ENCODE measurements at places on chromosomes 5 and 9.
A peak's percentile ranks its signal among the peaks of the same experiment; 100 is the strongest.

DNA sequence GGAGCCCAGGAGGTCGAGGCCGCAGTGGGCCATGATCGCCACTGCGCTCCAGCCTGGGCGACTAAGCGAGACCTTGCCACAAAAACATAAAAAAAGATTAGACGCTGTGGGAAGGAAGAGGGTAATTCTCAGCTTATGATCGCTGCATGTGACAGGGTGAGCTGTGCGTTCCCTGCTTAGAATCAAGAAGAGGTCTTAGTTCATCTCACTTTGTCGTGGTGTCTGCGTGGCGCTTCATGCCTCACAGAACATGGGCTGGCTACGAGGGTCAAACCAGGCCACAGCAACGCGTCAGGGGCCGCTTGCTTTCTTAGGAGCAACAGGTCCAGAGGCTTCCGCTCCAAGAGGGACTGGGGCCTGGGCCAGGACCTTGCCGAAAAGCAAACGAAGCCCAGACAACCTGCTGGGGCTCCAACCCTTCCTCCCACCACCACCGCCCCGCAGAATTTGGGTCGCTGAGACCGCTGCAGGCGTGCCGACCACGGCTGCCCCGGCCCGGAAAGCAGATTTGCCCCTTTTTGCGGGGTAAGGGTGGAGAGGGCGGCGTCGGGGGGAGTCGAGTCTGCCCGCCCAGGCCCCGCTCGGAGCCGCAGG lies 10.0 kb upstream of the GRIN1 start:
- DNase-seq, result no peak

DNA sequence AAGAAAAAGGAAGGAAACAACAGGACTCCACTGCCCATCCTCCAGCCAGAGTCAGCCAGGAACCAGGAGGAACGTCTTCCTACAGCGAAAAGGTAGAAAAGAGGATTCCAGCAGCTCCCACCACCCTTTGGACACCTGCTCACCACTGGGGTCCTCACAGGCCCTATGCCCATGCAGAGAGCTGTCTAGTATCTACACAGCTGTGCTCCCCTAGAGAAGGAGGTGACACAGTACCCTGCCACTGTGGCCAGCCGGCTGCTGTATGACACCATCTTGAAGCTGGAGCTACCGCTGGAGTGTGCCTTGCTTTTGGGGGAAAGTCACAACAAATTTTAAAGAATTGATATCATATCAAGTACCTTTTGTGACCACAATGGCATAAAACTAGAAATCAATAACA lies 92.6 kb downstream of the GTF3C4 start:
- DNase-seq, result no peak

DNA sequence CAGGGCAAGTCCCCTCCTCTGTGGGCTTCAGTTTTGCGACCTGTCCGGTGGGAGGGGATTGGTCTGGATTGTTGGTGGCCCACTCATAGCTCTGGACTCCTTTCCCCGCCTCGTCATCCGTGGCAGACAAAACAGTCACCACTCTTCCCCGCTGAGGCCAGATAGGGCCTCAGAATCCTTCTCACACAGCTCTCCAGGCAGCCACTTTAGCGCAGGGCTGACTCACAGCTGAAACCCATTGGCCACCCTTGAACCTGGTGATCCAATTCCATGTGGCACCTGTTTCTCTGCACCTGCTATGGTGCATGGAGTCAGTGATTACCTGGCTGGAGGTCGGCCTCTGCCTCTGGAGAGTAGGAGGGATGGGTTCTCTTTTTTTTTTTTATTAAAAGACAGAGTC lies 15.8 kb upstream of the CACFD1 start:
- DNase-seq, result no peak

DNA sequence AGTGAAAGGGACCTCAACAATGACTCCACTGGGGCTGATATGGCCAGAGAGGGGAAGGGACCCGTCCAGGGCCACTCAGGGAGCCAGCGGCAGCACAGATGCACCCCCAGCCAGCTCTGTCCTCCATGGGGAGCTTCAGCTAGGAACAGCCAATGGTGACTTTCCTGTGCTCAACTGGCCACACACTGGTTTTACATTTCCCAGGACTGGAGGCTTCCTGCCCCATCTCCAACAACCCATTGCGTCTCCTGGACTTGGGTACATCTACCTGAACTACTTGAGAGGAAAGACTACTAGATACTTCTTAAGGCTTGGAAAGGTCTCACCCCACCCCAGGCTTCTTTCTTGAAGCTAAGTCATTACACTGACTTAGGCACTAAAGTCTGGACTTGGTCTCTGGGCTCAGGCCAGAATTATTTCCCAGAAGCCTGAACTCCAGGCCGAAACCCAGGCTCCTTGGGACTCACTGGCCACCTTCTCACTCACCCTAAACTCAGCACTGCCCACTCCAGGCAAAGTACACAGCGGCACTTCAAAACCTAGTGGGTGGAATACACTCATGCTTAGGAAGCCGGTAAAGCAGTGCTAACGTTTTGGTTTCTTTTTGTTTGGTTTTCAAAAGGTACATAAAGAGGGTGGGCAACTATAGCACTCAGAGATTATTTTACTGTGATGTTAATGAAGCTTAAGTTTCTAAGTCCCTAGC lies 1.5 kb downstream of the IGFBPL1 start:
- no peak for DNase-seq

DNA sequence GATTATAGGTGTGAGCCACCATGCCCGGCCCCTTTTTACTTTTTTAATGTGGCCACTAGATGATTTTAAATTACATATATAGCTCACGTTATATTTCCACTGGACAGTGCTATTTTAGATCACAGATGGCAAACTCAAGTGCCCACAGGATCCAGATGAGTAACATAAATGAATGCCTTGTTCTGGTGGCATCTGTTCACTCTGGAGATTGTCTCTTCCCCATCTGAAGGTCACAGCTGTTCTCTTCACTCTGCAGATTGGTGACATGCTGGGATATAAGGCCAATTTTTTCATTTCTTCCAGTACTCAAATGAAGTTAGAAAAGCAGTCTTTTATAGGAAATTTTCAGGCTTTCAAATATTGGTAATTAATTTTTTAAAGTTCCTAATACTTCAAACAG lies 160.1 kb downstream of the DOCK8 start:
- DNase-seq, result no peak

DNA sequence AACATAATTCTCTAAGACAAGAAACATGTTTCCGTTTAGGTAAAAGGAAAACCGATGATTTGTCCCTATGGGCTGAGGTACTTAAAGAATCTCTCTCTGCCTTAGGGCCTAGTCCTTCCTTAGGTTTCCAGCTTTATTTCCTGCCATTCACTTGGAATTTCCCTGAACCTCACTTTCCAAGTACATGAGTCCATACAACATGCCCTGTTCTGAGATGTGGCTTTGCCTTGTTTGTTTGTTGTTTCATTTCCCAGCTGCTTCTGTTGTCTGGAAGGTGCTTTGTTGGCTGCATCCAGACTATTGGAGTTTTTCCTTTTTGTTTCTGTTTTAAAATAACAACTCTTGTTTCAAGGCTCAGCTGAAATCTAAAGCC lies 95.2 kb downstream of the ALDH1A1 start:
- DNase-seq, result no peak

GRCh38 chr9:107744873-107745272 lies 255.3 kb upstream of the KLF4 start:
- no peak for DNase-seq

DNA sequence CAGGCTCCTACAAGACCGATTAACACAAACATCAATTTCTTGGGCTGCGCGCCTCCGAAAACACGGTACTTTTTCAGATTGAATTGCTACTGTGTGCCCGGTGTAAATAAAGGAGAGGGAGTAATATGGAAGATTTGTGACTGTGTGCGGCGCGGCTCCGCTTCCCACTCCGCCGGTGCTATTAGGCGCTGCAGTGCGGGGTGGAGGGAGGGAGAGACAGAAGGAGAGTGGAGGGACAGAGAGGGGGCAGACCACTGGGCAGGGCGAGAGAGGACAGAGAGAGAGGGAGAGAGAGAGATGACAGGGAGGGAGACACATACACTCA lies 24.7 kb upstream of the RNU6ATAC start:
- DNase-seq, result no peak

- no peak for DNase-seq
Measured at GRCh38 chr5:18141222-18141621, 507.0 kb downstream of the TAF11L14 start.

DNA sequence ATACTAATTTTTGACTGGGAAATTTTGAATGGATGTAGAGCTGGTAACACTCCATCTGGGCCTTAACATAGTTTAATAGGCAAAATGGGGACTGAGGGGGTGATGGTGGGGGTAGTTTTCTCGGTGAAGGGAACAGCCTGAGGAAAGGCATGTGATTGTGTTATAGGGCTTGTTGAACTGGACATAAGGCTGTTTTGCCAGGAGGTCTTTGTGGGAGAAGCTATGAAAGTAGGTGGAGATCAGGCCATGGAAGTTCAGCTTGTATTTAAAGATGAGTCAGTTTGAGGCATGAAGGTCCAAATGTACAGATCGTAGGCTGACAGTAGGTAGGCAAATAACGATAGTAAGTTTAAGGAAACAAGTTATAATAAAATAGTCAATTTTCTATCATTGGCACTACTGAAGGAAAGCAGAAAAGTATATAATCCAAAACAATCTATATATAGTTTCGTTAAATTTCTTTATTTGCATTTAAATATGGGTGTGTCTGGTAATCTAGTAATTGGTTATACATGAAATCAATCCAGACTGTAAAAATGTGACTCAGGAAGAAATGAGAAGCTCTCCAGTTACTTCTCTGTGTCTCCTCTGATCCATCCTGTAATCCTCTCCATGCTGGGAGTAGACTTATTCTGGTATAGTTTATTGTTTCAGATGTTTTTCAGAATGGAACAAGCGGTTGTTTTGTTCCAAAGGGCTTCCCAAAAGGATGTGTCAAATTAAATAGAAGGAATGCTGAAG lies 2.8 kb downstream of the CSNK1G3 start:
- no peak for DNase-seq

GRCh38 chr9:4380406-4380805 lies 80.5 kb upstream of the GLIS3 start:
- DNase-seq, result no peak

- DNase-seq, result peak; percentile 92
Measured at GRCh38 chr5:175246242-175246888, 197.6 kb downstream of the DRD1 start.

GRCh38 chr5:151825445-151825844 lies 53.7 kb downstream of the G3BP1 start:
- DNase-seq, result peak; percentile 84

DNA sequence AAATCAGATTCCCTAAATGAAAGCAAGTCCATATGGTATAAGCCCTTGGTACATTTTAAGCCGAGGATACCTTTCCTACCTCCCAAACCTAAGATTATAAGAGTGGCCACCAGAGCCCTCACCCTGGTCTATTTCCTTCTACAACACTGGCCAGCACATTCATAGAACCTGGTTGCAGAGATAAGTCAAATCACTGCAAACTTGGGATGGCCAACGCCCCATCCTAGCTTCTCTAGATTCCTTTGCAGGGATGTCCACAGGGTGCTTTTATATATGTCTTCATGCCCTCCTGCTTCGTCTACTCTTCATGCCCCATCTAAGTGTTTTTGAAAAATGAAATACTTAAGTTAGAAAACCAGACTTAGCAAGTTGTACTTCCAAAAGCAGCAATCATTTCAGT lies 41.8 kb downstream of the SH3RF2 start:
- no peak for DNase-seq

DNA sequence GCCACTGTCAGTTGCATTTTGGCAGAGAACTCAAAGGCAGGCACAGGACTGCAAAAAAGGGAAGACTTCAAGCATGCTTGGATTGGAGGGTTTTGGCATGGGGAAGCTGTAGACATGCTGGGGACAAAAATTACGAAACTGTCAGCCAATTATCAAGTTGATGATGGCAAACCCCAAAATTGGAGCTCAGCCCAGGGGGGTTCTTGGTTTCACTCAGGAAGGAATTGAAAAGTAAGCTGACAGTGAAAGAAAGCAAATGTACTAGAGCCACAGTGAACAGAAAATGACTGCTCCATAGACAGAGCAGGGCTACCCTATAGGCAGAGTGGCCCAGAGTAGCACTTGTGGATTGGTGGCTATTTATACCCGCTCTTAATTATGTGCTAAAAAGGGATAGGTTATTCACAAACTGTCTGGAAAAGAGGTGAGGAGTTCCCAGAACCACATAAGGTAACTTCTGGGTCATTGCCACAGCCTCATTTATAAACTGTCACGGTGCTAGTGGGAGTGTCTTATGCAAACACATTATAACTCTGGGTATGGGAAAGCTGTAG lies 14.6 kb upstream of the CFAP95 start:
- DNase-seq, result no peak

DNA sequence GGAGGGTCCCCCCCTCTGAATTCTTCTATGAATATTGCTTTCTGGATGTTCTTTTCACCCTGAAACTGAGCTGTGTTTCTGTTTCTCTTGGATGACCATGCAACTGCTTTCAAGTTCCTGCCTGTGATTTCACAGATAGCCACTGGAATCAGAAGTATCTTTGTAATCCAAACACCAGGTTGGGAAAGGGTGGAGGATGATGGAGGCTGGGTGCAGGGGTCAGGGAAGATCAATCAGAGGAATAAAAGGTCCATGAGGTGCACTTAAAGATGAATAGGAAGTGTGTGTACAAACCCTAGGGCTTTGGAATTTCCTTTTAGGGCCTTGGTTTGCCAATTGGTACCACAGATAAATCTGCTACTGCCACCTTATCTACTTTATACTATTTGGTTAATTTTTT lies 68.2 kb upstream of the AGXT2 start:
- DNase-seq, result no peak

DNA sequence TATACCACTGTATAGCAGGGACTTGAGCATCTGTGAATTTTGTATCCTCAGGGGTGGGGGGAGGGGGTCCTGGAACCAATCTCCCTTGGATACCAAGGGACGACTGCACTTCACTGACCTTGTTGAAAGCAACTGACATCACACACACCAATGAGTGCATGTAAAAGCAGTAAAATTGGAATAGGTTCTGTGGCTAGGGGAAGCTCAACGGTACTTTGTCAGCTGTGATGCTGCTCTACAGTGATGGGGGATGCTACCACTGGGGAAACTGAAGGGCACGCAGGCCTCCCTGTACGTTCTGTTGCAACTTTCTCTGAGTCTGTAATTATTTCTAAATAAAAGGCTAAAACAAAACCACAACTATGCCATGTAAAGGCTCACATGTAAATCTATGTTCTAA lies 47.0 kb upstream of the RETREG1 start:
- DNase-seq, result no peak

- peak; percentile 91 for DNase-seq
Measured at GRCh38 chr5:135437796-135438560, 9.2 kb downstream of the DCANP1 start.

DNA sequence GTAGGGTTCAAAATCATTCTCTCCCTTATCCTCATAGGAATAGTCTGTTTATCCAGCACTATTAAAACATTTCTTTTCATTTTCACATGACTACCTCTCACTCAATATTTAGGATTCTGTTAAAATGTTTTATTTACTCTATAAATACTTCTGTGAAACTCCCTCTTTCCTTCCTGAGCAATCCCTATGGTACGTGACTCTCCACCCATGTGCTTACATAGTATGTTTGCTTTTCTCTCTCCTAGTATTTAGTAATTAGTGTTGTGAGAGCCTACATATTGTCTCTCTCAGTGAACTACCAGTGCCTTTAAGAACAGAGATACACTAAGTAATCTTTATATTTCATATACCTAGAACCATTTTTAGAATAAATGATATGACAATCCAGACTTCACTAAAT lies 46.0 kb downstream of the PTPRD start:
- DNase-seq, result no peak

All from AG08395 (cell line).